ENCODE measurements at places on chromosomes 6 and 20.

DNA sequence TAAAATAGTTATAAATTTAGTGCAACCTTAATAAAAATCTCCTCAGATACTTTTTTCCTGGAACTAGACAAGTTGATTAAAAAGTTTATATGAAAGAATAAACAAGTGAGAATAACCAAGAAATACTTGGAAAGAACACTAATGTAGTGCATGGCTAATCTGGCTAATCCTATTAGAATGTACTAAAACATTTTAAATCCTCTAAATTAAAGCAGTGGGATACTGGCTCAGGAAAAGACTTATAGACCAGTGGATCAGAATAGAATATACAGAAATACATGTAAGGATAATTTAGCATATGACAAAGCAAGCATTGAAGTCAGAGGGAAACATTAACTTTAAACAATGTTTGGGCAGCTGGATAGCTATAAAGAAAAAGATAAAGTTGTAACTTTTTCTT lies 41.1 kb upstream of the ERVFRD-1 start:
- no peak for DNase-seq

DNA sequence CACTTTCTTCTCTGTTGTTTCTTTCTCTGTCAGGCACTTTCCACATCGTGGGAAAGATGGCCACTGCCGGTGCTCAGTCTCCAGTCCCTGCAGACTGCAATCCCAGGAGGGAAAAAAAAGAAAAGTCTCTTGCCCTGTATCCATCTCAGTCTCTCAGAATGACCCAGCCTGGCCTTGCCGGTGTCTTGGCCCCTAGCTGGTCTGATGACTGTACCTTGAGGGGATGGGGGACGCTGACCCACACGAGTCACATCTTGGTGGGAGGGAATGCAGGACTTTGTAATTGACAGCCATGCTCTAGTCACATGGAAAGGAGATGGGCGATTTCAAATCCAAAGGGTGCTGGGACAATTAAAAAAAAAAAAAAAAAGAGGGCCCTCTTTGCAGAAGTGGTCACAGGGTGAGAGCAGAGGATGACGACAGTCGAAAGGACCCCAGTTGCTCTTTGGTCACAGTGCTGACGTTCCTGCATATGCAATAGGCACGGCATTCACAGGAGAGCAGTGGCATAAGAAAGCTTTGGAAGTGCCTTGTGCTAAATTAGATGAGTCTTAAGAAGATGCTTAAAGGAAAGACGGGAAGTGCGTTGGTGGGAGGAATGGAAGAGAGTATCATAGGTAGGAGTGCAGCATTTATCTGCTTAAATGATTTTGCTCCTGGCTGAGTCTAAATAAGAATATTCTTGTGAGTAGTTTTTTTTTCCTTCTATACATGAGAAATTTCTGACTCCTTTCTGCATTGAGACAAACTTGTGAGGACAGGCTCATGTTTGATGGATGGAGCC lies 63.9 kb upstream of the AKAP12 start:
- peak; percentile 50 for DNase-seq

DNA sequence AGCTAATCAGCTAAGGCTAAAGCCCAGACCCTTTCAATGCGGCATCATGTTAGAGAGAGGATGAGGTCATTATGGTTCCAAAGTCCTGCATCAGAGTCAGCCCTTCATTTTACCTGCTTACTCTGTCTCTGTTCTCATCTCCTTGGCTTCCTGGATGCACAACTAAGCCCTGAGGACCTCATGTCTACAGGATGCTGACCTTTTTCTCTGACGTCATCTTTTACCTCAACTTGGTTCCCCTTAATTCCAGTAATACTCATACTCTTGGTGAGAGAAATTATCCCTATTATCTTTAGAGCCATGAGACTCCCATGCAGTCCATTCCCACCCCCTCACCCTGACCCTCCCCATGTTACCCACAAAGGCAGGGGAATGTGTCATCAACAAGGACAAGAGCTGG lies 636.5 kb upstream of the CHD6 start:
- DNase-seq, result no peak

DNA sequence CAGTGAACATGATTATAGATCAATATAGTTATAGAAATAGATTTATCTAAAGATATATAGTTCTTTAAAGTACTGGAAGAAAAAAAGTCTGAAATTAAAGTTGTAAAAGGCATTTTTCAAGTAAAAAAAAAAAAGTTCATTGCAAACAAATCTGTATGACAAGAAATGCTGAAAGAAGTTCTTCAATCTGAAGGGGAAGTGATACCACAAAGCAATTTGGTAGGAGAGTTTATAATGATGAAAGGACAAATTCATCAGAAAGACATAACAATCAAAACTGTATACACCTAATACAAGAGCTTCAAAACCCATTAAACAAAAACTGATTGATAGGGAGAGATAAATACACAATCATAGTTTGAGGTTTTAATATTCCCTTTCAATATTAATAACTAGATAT lies 14.1 kb downstream of the HUS1B start:
- DNase-seq, result no peak

DNA sequence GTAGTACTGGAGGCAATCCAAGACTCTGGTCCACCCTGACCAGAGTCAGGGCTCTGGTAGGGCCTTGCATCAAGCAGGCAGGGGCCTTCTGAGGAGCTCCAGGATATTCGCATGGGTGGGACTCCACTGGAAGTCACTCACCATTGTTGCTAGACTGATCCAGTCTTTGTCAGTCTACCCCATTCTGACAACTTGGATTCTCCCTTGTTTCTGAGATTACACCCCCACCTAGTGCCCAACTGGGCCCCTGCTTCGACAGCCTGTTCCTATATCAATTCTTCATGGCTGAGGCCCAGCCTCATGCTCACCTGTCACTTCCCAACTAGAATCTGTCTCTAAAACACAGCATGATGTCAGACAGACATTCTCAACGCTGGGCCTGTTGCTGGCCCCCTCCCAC lies 5.2 kb downstream of the SLC35D3 start:
- DNase-seq, result peak; percentile 72

GRCh38 chr6:30006170-30007131 lies 54.6 kb upstream of the POLR1H start:
- peak; percentile 25 for DNase-seq

- DNase-seq, result no peak
These were observed 1013.8 kb upstream of the CITED2 start for GRCh38 chr6:140388192-140388802.

DNA sequence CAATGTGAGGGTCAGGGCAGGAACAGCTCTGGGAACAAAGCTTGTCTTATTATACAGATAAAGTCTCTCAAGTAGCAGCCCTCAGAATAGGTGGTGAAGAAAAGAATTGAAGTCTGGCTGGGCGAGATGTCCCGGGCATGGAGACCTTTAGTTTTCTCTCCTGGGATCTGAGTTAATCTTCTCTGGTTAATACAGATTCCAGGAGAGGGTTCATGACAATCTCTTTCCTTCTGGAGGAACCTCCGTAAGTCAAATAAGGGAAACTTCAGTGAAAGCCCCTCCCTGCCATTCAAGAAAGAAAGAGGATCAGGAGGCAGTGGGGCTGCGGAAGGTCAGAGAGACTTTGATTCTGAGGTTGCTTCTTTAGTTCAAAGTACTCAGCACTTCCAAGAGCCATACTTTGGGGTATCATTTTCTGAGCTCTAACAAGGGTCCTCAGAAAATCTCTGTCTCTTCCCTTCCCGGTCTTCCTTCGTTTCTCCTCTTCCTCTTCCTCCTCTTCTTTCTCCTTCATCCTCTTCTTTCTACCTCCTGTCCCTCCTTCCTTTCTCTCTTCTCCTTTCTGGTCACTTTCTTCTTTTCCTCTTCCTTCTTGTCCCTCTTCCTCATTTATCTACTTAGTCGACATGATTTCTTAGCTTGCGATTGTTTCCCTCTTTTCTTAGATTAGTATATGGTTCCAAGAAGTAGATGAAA lies 4.6 kb upstream of the ZNF184 start:
- DNase-seq, result no peak

- no peak for DNase-seq
These were observed 27.2 kb downstream of the DSE start for GRCh38 chr6:116397914-116398313.

- no peak for DNase-seq
These were observed 6.9 kb upstream of the RPL10A start for GRCh38 chr6:35461270-35461669.

DNA sequence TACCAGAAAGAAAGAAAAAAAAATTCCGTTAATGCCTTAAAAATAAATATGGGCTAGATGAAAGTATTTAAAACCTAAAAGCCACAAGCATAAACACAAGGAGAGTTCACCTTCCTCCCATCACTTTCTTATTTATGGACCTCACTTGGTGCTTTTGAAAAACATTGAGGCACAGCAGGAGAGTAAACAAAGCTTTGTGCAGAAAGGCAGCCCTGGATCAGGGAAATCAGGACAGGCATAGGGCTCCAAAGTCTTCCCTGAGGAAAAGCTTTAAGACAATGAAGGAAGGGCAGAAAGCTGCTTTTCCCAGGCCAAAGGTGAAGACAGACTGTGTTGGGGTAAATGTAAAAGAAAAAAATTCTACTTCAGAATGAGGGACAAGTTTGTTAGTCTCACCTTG lies 207.9 kb downstream of the CLVS2 start:
- DNase-seq, result peak; percentile 11

DNA sequence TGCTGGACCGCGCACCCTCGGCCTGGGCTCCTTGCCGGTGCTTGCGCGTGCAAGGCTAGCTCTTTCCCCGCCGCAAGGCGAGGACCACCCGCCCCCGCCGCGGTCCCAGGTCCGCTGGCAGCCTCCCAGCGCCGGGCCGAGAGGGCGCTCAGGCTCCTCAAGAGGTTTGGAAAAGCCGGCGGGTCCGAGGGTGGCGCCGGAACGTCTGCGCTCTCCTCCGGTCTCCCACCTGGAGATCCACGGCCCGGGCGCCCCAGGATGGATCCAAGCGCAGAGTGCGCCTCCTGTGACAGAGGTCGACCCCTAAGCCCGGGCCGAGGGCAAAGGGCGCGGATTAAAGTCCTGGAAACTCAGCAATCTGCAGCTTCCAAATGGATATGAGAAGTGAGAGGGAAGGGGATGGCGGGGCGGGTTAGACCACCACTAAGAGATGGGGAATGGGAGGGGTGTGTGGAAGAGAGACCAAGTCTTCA lies 575 bp upstream of the MICAL1 start:
- DNase-seq, result peak; percentile 54

DNA sequence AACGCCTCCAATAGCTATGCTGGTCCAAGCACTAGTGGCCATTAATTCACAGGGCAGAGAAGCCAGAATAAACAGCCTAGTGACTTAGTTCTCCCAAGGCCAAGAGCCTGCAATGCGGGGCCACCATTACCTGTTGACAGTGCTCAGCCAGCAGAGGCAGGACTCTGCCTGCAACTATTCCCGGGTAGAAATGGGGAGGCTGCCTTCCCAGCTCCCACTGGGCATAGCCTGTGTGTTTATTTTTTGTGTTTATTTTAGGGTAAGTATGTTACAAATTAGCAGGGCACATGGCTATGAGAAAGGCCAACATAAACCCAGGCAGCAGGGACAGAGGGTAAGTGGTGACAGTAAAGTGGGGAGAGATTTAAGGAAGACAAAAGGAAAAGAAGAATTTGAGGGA lies 5.0 kb downstream of the GNAS-AS1 start:
- no peak for DNase-seq

DNA sequence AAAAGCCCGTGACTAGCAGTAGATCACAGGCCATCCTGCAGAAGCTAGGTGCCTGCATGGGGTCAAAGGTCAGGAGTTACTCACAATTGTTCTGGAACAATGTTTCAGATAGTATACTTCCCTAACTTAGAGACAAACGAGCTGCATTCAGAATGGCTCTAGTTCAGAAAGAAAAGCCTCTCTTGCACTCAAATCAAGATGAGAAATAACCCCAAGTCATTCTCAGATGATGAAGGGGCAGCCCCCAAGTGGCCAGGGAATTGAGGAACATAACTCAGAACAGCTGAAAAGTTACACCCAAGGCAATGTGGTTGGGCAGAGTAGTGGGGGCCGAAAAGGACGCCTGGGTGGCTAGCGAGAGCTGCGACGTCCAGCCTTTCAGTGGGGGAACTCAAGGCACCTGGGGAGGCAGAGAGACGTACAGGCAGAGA lies 27.8 kb downstream of the FYN start:
- DNase-seq, result no peak

- DNase-seq, result no peak
These were observed 70.6 kb downstream of the NRN1 start for GRCh38 chr6:5936140-5936539.

DNA sequence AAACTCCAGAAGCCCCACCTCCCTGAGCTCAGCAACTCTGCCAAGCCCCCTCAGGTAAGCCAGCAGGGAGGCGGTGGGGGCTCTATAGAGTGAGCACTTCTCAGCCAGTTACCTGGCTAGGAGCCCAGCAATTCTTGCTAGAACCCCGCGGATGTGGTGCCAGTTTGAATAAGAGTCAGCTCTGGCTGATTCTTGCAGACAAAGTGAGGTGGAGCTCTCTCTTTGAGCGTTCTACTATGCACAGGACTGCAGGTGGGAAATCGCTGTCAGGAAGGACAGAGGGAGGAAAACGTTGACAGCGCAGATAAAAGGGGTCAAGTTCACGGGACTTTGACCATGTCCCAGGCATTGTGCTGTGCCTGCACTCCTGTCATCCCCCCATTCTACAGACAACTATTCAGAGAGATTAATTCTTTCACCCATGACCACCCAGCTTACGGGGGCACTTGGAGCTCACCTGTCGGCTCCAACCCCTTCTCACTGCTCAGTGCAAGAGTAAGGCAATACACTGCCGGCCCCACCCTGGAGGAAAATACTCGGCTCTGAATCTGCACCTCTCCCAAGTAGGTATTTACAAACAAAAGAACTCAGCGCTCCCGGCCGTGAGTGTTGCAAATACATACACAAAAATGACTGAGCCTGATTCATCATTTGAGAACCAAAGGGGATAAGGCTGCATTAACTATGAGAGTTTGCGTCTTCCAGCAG lies 92.9 kb downstream of the ANKRD60 start:
- DNase-seq, result no peak

GRCh38 chr6:123169774-123170095 lies 173.7 kb downstream of the CLVS2 start:
- DNase-seq, result no peak

DNA sequence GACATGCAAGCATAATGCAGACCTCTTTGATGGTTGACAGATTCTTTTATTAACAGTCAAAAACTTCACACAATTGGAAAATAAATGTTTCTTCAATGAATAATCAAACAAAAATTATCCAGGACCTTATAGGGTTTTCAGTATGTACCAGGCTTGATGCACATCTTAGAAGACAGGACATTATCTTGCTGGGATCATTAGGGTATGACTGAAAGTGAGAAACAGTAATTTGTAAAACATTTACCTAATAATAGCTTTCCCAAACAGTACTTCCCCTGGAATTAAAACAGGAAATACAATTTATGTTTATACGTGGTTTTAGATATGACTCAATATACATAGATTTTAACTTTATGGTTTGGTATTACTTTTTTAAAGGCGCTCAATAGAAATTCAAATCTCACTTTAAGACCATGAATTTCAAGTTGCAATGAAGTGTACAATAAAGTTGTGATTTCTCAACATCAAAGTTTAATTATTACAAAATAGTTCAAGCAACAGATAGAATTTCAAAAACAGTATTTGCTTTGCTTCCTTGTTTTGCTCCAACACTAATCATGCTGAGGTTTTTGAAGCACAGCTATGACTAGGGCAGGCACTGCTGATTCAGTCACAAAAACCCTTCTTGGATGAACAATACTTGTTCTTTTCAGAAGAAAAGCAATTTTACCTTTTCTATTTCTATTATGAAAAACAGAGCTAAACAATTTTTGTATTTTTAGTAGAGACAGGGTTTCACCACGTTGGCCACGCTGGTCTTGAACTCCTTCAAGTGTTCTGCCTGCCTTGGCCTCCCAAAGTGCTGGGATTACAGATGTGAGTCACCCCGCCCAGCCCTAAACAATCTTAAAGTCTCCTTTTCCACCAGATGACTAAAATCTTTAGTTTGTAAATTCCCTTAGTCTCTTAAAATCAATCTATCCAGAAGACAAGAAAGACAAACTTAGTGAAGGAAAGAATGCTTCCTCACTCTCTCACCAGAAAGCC lies 13.7 kb downstream of the SOD2 start:
- no peak for DNase-seq

- DNase-seq, result no peak
These were observed 71.6 kb upstream of the GATA5 start for GRCh38 chr20:62547364-62547763.
